SHP77 treated with DMSO at 0.1 percent for 48 hours (cell line): ENCODE measurements at places on chromosomes 7 and 10.

- no peak for DNase-seq
Observed at GRCh38 chr10:58776568-58777318, 264.1 kb downstream of the BICC1 start.

GRCh38 chr7:44674381-44674780 is 68.0 kb downstream of the OGDH start:
- no peak for DNase-seq

DNA sequence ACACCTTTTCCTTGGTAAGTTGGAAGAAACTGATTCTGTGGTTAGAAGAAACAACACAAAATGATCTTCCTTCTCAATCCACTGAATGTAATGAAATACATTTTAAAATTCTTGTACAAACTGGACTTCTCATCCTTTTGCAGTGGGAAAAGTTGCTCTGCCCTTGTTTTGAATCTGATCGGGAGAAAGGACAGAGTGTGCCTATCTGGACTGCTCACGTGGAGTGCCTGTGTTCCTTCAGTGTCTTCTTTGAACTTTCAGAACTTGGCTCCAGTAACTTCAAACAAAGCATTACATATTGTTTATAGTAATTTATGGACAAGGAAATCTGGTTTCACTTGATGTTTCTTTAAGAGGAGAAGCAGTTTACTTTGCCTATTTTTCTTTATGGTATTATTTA is 17.1 kb downstream of the SLC26A3 start:
- DNase-seq: no peak

DNA sequence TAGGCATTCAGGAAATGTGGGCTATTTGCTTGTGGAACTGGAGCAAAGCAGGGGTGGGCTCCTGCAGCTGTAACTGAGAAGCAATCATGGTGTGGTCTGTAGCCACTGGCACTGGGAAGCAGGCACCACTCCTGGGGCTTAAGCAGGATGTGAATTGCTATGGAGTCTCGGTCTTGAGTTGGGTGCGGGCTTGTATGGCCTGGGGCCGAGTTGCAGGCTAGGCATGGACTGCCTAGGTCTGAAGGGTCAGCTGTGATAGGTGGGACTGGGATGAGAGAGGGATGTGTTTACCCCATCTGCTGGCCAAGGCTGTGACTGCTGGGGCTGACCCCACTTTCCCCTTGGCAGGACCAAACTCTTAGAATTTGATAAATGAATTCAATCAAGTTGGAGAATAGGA is 43.0 kb downstream of the ADCY1 start:
- DNase-seq: no peak

- DNase-seq: no peak
Observed at GRCh38 chr10:36096576-36096975, 454.5 kb upstream of the FZD8 start.

DNA sequence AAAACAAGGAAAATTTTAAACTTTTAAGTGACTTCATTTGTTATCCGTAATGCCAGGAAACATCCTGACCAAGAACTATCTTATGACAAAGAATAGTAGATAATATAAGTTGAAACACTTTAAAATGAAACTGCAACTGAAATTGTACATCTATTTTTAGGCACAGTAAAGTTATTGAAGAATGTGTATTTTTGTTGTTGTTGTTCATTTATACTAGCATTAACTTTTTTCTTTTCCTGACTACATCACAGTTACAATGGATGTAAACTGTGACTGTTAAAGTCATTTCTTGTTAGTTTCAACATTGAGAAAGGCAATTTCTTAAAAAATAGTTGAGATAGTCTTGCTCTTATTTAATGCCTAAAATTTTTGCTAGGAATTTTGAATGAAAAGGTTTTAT is 2.6 kb downstream of the CPED1 start:
- DNase-seq: no peak

GRCh38 chr7:84847790-84848189 is 339.1 kb downstream of the SEMA3D start:
- DNase-seq: no peak

- no peak for DNase-seq
Observed at GRCh38 chr7:89943525-89944050, 210.7 kb upstream of the STEAP1 start.

DNA sequence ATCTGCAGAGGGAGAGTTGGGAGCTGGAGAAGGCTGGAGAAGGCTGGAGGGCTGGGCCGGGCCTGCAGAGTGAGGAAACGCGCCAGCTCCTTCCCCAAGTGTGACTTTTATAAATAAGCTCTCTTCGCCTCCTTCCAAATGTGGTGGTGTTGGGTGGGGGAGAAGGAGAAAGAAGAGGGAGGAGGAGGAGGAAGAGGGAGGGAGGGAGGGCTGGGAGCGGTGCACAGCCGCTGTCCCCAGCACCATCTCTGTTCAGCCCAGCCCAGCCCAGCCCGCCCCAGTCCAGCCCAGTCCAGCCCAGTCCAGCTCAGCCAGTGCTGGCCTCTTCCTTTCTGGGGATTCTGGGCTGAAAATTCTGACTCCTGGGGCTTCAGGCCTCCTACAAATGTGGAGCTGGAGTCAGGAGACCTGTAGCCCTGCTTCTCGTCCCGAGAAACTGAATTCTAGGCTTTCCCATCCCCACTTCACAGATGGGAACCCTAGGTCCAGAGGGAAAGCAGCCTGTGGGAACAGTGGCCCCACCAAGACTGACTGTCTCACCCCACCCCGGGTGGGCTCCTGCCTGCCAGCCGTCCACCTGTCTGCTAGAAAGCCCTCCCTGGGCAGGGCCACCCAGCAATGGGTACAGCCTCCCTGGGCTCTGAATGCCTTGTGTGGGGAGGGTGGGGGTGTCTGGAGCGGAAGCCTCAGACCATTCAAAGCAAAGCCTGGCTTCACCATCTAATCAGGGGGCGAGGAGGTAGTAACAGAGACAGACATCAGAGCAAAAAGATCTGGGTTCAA is 2.3 kb downstream of the STX1A start:
- no peak for DNase-seq

GRCh38 chr10:68088740-68089139 is 13.7 kb upstream of the HERC4 start:
- DNase-seq: no peak

GRCh38 chr7:128364166-128364870 is 2.8 kb upstream of the PRRT4 start:
- no peak for DNase-seq

DNA sequence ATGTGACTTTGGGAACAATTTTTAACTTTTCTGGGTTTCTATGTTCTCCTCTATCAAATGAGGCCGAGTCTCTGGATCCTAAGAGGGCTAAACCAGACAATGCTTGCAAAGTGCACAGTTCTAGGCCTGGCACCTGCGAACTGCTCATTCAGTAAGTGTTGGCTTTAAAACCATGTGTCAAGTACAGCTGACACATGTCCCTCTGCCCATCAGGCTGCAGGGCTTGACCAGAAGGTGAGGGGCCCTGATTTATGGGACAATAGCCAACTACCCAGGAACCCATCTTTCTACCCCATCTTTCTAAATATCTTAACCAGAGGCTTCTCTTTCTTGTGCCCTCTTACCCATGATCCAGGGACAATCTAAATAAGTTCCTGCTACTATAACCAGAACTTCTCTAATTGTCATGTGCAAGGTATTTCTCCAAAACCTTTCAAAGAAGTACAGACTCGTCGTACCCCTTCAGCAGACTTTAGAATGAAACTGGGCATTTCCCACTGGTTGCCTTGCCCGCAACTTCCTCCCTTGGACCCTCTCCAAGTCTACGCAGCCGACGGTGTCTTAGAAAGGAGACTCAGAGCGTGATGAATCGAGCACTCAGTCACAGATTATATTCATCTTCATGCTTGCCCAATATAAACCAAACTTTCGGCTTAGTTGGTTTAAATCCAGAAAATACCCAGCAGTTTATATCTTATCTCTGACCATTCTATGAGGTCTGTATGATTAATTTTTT is 69.8 kb upstream of the STEAP1B start:
- DNase-seq: no peak

DNA sequence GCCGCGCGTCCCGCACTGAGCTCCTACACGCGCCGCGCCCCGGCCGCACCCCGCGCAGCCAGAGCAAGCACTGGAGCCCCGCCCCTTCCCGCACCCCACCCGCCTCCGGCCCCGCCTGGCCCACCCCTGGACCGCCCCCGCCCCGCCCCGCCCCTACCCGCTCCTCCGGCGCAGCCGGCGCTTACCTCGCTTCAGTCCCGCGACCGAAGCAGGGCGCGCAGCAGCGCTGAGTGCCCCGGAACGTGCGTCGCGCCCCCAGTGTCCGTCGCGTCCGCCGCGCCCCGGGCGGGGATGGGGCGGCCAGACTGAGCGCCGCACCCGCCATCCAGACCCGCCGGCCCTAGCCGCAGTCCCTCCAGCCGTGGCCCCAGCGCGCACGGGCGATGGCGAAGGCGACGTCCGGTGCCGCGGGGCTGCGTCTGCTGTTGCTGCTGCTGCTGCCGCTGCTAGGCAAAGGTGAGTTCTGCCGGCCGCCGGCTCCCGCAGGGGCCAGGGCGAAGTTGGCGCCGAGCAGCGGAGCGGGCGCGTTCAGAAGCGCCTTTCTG is at the start of gene RET:
Gene RET, plus strand, starts transcription at position 194 of the 545 bp plus-strand sequence. Its CDS starts 190 bp downstream, at position 384.
- DNase-seq: no peak

DNA sequence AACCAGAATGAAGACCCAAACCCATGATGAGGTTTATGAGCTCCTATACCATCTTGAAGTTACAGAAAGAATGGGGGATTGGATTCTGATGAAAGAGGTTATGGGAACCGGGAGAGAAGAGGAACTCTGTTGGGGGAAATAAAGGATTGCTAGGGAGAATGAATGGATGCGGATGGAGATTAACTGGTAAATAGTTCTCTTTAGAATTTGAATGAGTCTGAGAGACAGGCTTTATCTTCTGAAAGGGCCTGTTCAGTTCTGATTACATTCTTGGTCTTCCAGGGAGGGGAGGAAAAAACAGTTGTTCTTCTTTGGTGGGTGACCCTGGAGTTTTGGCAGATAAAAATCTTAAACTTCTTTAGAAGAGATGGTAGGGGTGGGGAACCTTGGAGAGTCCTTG is 13.9 kb downstream of the SUGCT start:
- DNase-seq: no peak

DNA sequence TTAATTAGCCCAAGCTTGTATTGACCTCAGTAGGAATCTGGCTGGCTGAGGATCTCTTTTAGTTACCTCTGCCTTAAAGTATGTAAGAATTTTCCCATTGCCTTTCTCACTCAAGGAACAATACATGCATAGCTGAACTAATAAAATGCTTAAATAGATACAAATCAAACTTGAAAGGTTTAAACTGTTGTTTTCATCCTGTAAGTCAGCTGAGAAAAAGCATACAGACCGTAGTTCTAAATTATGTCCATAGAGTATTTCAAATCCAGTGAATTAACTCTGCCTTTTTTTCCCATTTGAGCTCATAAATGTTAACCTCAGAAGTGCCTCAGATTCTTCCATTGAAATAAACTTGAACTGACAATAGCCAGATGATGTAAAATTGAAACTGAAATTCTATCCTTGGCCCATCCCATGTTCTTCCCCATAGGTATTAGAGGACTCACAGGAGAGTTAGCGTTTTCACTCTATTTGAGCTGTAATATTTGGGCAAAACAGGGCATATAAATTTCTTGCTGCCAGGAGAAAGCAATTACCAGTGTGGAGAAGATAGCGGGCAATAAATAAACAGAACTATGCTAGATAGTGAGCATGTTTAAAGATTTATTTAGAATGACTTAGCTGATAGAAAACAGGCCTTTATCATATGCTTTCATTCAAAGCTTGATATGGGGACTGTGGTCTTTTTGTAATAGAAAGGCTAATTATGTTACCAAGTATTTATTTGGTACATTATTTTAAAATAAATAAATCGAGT is 163.7 kb downstream of the WNT2 start:
- no peak for DNase-seq

DNA sequence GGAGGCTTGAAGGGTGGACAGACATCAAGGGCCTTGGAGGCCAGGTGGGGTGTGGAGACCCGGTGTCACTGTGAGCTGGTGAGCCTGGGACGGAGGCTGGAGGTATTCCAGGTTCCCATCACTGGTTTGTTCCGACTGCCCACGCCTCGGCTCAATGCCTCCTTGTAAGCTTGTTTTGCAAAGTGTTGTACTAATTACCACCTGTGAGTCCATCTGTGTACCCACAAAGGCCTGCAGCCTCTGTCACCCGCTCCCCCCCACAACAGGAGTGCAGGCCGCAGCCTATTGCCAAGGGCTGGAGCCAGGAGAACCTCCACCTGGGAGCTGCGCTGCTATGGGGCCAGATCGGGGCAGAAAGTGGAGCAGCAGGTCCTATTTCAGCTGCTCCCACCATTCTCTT is 521.8 kb upstream of the DPP6 start:
- DNase-seq: no peak

GRCh38 chr10:101224910-101225823 is 4.1 kb downstream of the LBX1 start:
- DNase-seq: no peak

DNA sequence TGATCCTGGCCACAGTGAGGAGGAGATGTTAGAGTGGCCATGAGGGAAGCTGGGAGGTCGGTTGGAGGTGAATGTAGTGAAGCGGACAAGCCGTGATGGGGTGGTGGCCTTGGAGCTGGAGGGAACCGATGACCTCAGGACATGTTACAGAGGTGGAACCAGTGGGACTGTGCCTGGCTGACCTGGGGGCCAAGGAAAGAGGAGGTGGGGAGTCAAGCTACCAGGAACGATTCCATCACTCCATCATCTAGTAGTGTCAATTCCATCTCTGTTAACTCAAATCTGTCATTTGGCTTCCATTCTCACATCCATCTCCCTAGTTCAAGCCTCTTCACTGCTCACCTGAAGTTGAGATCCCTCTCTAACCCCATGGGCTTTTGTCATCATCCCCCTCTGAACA is 102.4 kb upstream of the LYZL2 start:
- no peak for DNase-seq

DNA sequence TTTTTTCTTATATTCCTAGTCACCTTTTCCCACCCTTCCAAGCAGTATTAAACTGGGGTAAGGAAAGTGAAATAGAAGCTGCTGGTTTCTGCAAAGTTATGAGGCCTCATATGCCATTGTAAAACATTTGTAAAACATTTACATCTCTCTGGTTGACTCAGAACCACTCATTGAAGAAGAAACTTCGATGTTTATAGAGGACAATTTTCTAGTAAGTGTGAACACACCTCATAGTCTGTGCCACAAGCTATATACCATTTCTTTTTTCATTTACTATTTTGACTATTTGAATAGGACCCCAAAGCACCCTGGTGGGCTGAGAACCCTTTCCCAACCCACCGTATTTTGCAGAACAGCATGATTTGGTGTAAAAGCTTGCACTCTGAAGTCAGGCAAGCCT is 12.9 kb upstream of the ITGB1 start:
- no peak for DNase-seq

- DNase-seq: no peak
Observed at GRCh38 chr10:12287772-12288171, 61.6 kb upstream of the CAMK1D start.

DNA sequence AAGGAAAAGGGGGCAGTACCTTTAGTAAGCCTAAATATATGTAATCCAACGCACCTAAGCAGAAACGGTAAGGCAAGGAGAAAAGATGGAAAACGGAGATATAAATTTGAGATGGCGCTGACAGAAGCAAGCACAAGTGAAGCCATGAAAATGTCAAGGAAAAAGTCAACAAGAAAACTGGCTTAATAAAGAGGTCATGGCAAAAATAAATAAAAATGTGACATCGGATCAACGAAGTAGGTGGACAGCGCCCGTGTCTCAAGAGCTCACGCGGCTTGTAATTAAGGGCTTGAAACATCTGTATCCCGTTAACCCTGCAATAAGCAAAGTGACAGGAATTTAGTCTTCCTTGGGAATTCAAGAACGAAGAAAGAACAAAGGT is 611 bp downstream of the NDUFA5 start:
- no peak for DNase-seq
